ENCODE measurements at places on chromosomes 3 and 15.

DNA sequence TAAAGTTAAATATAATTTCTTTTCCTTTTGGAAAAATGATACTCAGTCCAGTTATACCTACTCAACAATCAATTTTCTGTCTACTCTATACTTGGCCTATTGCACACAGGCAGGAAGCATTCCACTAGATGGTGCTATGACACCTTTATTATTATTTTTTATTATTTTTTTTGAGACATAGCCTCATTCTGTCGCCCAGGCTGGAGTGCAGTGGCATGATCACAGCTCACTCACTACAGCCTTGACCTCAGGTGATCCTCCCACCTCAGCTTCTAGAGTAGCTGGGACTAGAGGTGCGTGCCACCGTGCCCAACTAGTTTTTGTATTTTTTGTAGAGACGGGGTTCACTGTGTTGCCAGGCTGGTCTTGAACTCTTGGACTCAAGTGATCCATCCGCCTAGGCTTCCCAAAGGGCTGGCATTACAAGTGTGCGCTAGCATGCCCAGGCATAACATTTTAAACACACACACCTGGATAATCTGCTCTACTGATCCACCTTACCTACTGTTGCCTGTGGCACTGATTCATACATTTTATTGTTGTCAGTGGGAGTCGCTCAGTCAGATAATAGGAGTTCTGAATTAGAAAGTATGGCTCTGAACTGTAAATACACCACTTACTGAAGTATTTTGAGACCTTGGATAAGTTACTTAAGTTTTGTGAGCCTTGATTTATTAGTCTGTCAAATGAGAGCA, 56.2 kb downstream of the EIF3J start:
- ATAC-seq = peak; percentile 85

DNA sequence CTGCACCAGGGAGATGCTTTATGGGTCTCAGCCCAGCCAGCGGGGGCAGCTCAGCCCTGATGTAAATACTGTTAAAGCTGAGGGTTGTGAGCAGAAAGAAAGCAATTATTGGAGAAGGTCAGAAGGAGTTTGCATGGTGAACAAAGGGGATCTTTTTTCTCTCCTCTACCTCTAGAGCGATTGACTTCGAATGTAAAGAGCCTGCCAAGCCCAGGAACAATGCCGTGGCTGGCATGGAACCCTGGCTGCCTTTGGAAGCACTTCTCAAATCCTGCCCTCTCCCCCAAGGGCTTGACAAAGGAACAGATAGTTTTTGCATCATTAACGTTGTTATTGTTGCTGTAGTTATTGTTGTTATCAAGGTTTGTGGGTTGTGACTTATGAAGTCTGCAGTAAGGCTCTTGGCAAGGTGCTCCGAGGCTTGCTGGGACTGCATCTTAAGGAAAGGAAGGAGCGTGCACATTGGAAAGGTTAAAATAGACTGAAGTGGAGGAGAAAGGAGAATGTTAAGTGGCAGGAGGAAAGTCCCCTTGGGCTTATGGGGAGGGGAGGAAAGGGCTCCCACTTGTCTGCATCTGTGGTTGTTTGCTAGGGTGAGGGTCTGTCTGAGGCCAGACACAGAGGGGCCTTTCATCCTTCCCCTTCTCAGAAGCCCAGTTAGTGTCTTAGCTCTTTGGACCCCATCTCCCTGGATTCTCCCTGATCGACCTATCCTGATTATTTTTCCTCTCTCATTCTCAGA, 16.7 kb downstream of the PDIA5 start:
- ATAC-seq = no peak

GRCh38 chr3:159766563-159767185, 222.0 kb upstream of the IL12A start:
- ATAC-seq = no peak

- ATAC-seq = no peak
Measured at GRCh38 chr3:143351895-143352608, 232.5 kb downstream of the CHST2 start.

DNA sequence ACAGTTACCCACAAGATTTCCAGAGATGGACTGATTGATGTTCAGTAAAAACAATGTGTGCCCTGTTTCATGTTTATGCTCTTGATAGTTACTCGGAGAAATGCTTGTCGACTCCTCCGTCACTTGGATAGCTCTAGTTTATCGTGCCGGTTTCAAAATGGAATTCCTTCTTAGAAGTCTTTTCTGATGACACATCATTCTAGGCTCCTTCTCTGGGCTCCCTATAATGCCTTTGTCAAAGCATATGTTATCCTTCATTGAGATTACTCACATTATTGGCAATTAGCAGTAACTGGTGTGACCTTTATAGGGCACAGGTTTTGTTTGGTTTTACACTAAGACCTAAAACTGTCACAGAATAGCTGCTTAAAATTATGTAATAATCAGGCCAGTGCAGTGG, 201.8 kb downstream of the CNTN6 start:
- ATAC-seq = no peak

GRCh38 chr15:51283026-51283425, 55.4 kb downstream of the CYP19A1 start:
- ATAC-seq = no peak

GRCh38 chr15:66071921-66072295, 181.6 kb downstream of the MEGF11 start:
- peak; percentile 56 for ATAC-seq

Data from esophagus mucosa (tissue), 1 donor.